ENCODE measurements at places on chromosomes 16 and 17. TPM values are rescaled to one million over a fixed set of nuclear protein-coding genes. Genes with fewer than 3 reads are reported as not detected.

Gene ZFPM1
- total RNA-seq, result 8.4 TPM

Gene PYY
- 0.60 TPM for total RNA-seq

Gene FOXJ1
- total RNA-seq, result 23.1 TPM

Gene PRCD
- total RNA-seq, result 6.1 TPM

Gene ICAM2
- total RNA-seq, result 114 TPM

Gene FOXO3B
- total RNA-seq, result 4.2 TPM

DNA sequence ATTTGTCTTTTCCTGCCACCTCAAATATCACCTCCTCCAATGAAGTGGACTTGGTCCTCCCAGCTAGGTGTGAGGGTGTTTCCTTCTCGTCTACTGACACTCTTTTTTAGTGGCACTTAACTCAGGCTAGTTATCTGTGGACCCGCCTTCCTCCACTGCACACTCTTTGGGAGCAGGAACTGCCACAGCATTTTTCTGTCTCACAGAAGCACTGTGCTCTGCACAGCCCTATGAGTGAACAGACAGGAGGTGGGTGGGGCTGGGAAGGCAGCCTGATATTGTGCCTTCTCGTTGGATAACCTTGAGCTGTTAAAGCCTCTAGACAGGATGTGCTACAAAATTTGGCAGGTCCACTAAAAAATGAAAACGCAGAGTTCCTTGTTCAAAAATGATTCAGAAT, 31.9 kb upstream of the HOXB13 start:
- no peak for DNase-seq

DNA sequence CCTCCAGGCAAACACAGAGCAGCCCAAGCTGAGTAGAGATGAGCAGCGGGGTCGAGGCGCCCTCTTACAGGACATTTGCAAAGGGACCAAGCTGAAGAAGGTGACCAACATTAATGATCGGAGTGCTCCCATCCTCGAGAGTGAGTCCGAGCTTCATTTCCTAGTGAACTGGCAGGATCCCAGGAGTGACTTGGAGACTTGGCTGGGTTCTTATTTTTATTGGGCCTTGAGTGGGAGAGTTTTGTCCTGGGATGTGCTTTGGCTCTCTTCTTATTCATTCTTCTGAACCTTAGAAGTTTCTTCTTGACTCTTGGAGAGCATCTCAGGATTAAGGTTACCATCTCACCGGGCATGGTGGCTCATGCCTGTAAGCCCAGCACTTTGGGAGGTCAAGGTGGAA, 27.2 kb upstream of the CDC6 start:
- no peak for DNase-seq

DNA sequence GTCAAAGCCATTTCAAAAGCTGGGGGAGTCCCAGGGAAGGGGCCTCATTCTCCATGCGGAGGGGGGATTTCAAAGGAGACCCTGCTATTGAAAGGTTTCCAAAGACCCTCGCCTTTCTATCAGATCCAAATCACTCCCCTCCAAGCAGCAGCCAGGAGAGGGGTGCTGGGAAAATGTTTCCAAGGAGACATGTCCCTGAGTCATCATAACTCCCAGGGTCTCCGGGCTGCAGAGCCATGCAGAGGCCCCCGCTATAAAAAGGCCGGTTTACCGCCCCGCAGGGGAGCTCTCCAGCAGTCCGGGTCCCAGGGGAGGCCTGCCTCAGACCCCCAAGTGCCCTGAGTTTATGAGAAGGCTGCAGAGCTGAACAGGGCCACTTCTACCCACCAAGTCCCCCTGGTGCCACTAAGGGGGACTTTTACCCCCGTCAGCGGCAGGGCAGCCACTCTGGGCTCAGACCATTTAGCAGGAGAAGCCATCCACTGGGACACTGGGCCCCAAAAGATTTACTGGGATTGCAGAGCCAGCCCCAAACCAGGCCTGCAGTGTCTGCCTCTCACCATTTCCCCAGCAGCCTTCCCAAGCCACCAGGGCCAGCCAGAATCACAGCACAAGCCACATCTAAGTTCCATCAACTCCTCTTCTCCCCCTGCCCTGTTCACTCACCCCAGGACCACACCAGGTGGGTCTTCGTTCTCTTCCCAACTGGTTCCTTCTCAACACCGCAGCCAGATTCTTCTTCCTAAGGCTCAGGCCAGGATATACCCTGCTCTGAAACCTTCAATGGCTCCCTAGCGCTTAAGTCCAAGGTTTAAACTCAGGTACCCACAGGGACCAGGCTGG, 234.4 kb downstream of the ZNF423 start:
- DNase-seq, result no peak

DNA sequence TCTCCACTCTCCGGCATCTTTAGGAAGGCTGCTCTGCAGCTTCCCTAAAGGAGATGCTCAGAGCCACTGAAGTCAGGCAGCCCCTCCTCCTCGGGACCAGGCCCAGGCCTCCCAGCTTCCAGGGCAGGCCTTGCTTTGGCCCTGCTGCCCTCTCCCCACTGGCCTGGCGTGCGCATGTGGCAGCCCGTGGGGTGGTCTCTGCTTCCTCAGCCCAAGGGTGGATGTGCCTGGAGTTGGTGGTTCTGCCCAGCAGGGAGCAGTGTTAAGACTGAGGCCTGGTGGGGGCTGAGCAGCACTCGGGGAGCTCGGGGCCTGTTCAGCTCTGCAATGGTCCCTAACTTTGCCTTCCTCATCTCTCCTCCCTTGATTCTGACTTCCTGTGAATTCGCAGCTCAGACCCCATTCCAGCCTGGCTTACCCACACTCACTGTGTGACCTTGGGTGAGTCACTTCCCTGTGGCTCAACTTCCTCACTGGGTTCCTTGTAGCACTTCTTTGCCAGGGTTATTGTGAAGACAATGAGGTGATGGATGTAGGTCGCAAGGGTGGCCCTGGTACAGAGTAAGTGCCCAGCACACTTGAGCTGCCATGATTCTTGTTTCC, 63.2 kb downstream of the NKD1 start:
- DNase-seq, result no peak

DNA sequence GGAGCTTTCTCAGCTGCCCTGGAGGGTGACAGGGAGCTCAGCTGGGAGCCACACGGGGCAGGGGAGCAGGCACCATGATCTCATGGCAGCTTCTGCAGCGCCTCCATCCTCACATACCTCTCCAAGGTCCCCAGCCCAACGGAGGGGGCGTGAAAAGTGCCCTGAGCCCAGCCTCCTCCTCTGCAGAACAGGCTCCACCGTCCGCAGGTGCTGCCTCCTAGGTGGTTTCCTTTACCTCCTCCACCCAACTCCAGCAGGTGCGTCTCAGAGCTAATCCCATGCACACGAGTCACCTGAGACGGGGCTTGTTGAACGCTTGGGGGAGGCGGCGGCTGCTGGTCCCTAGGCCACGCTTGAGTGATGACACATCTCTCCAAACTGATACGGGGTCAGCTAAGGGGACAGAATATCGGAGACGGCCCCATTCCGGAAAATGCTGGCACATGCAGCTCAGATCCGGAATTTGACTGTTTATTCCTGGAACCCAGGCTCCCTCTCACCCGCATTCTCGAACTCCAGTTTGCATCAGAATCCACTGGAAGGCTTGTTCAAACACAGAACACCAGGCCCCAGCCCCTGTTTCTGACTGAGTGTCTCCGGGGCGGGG, 387 bp upstream of the SLC38A8 start:
- peak; percentile 33 for DNase-seq

GRCh38 chr17:75553295-75554110, 28.0 kb downstream of the LLGL2 start:
- DNase-seq, result no peak

DNA sequence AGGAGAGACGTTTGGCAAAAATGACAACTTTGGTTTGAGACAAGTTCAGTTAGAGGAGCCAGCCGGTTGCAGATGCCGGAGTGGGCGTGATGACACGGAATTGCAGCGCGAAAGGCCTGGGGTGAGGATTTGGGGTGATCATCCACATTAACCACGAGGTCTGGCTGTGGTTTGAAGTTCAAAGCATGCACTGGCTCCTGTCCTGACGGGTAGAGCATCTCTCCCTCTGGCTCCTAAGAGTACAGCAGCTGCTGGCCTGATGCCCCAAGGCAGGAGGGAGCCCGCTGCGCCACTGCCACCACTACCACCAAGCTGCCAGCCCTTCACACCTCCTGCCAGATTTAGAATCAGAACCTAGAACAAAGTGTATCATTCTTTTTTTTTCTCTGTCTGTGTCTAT, 3.7 kb downstream of the RHBDL3 start:
- no peak for DNase-seq

- DNase-seq, result no peak
Measured at GRCh38 chr16:47780213-47780875, 319.2 kb downstream of the PHKB start.

DNA sequence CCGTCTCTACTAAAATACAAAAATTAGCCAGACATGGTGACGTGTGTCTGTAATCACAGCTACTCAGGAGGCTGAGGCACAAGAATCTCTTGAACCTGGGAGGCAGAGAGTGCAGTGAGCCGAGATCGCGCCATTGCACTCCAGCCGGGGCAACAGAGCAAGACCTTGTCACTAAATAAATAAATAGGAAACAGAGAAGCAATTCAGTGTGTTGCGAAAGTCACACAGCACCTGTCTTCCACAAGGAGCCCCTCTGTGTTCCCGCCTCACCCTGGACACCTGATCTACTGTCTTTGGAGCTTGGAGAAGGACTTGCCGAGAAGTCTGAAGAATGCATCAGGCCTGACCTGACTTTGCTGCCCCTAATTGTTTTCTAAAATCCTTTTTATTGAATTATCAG, 3.5 kb upstream of the CDH1 start:
- DNase-seq, result no peak
